ENCODE measurements at places on chromosomes 3 and 15.

DNA sequence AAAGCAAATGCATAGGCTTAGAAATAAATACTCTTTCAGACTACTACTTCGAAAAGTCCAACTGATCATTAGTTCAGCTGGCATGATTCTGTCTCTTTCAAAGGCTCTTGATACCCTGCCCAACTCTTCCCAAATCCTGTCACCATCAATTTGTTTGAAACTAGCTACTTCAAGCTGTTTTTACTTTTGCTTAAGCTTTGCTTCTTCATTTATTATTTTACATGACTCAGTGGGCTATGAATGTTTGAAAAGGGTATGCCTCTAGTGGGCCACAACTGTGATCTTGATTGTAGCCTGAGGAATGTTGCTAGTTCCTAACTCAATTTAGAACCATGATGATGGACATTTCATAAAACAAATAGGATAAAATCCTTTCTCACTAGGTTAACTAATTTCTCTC, 340.8 kb downstream of the NAALADL2 start:
- no peak for DNase-seq

- no peak for DNase-seq
Measured at GRCh38 chr3:188746291-188746783, 425.4 kb upstream of the TPRG1 start.

DNA sequence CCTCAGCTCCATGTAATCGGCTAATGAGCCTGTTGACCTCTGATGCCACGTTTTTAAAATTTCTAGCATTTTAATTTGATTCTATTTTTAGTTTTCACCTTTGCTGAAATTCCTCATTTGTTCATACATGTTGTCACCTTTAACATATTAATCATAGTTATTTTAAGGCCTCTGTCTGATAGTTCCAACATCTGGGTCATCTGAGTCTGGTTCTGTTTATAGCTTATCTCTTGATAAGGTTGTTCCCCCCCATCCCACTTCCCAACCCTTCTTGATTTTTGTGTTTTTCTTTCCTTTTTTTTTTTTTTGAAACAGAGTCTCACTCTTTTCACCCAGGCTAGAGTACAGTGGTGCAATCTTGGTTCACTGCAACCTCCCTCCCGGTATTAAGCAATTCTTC, 36.4 kb downstream of the MAP2K1 start:
- DNase-seq: no peak

- no peak for DNase-seq
Measured at GRCh38 chr3:37985637-37986320, 4.8 kb upstream of the VILL start.

DNA sequence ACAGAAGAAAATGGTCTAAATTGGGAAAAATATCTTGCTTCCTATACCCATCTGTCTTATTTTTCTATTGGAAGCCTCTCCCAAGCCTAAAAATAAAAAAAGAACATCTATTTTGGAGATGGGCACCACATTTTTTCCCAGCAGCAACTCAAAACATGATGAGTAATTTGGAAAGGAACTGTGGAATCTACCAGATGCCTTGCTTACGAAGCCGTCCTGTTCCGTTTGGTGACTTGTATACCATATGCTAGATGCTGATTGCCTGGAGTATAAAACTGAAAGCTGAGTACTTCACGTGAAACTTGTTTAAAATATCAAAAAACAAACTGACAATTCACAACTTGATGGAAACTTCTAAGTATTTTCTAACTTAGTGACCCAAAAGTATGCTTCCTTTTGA, 491.0 kb downstream of the ROBO2 start:
- DNase-seq: no peak

GRCh38 chr15:64066451-64066850, 20.2 kb upstream of the DAPK2 start:
- no peak for DNase-seq

GRCh38 chr15:62357431-62357830, 192.3 kb upstream of the C2CD4B start:
- no peak for DNase-seq

DNA sequence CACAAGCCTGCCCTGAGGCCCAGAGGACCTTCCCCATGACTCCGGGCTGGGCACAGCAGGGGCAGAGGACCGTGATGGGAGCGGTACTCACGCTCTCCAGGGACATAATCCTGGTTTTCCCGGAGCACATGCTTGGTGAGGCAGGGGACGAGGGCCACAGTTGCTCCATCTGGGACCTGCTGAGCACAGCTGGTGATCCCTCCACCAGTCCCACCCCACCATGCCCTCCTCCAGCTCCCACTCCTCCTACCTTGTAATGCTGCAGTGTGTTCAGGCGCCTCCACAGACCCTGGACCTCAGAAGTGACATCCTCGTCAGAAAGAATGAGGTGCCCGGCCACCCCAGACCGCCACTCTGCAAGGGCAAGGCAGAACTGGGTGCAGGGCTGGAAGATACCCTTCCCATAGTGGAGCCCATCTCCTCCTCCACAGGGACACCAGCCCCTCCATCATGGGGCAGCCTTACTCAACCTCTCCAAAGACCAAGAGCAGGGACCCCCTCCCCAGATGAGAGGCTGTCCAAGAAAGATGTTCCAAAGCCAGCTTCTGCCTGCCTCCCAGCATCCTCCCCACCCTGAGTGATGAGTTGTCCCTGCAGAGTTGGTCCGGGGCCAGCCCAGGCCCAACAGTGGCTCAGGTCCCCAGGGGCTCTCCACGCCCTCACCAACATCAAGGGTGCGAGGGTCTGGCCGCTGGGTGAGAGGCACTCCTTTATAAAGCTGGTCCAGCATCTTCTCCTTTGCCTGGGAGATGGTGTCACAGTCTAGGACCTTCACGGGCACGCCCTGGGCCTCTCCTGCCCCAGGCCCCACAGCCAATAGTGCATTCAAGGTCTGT, 19.5 kb downstream of the PLXNB1 start:
- DNase-seq: no peak

GRCh38 chr3:60552581-60552980, 698.7 kb downstream of the FHIT start:
- DNase-seq: no peak

GRCh38 chr3:44076221-44076829, 165.4 kb upstream of the TOPAZ1 start:
- no peak for DNase-seq

- no peak for DNase-seq
Measured at GRCh38 chr3:46821553-46821952, 41.7 kb downstream of the MYL3 start.

GRCh38 chr3:143957453-143957852, 14.2 kb upstream of the DIPK2A start:
- no peak for DNase-seq

DNA sequence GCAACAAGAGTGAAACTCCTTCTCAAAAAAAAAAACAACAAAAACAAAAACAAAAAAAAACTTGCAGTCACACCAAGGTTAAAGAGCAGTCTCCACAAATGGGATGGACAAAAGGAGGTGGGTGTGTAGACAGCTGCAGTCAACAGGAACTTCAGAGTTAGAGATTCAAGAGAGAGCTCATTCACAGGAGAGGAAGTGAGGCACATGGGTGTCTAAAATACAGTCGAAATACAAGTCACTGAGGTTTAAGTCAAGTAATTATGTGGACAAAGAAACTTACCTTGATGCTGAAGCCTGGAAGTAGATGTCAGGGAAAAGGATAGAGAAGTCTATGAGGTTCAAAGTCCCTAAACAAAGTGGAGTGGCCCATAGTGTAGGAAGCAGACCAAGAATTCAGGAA, 14.8 kb downstream of the MRPS11 start:
- no peak for DNase-seq

DNA sequence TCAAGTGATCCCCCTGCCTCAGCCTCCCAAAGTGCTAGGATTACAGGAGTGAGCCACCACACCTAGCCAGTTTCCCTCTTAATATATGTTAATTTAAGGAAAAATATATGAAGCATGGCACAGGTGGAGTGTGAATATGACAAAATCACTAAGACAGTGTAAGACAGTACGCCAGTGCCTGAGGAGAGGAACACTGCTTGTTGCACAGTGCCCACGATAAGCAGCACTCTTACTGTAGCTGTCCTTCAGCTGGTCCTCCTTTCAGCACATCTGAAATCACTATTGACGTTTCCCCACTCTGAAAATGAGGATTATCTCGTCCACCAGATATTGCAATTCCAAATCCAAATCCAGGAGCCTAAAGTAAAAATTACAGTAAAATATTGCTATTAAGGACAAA, 49.3 kb downstream of the TJP1 start:
- DNase-seq: no peak

- DNase-seq: no peak
Measured at GRCh38 chr3:147620906-147621305, 211.7 kb downstream of the ZIC1 start.

DNA sequence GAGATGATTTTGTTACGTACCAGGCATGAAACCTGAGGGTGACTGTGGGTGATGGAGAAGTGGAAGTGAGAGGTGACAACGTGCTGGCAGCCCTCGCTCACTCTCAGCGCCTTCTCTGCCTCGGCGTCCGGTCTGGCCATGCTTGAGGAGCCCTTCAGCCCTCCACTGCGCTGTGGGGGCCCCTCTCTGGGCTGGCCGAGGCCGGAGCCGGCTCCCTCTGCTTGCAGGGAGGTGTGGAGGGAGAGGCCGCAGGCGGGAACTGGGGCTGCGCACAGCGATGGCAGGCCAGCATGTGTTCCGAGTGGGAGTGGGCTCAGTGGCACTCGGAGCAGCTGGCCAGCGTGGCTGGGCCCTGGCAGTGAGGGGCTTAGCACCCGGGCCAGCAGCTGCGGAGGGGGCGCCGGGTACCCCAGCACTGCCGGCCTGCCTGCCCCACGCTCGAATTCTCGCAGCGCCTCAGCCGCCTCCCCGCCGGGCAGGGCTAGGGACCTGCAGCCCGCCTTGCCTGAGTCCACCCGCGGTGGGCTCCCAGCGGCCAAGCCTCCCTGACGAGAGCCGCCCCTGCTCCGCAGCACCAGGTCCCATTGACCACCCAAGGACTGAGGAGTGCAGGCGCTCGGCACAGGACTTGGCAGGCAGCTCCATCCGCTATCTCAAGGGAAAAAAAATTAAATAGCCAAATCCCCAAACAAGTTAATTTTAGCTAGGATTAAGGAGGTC, 29.7 kb upstream of the MYRIP start:
- DNase-seq: no peak
